NCI-H774 (cell line): ENCODE measurements at places on chromosomes 7 and 10.

DNA sequence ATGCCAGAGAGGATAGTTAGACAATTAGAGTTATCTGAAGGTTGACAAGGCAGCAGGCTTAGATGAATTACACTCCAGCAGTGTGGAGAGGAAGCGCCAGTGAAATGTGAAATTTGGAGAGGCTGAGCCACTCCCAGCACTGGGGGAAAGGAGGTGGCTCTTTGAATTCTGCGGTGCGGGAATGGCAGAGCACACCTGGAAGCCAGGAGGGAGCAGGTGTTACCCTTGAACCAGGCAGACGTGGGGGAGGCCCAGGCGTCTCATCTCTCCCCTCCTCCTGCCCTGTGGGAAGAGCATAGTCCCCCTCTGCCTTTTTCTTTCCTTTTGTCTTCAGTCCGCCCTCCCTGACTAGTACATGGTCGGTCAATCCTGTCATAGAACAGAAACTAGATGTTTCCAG is 203.1 kb downstream of the DPP6 start:
- DNase-seq, result peak; percentile 19

GRCh38 chr7:6250364-6250833 is 22.0 kb downstream of the CYTH3 start:
- no peak for DNase-seq

- DNase-seq, result no peak
Measured at GRCh38 chr10:110419265-110419664, 78.4 kb upstream of the DUSP5 start.

GRCh38 chr10:119867317-119867716 is 5.3 kb downstream of the MCMBP start:
- DNase-seq, result no peak

DNA sequence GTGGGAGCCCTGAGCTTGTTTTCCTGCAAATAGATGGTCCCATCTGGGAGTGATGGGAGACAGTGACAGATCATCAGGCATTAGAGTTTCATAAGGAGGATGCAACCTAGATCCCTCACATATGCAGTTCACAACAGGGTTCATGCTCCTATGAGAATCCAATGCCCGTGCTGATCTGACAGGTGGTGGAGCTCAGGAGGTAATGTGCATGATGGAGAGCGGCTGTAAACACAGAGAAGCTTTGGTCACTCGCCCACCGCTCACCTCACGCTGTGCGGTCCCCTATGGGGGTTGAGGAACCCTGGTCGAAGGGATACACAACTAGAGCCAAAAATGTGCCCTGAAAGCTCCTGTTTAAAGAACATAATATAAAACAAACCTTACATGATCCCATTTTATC is 88.5 kb upstream of the CREB5 start:
- no peak for DNase-seq

DNA sequence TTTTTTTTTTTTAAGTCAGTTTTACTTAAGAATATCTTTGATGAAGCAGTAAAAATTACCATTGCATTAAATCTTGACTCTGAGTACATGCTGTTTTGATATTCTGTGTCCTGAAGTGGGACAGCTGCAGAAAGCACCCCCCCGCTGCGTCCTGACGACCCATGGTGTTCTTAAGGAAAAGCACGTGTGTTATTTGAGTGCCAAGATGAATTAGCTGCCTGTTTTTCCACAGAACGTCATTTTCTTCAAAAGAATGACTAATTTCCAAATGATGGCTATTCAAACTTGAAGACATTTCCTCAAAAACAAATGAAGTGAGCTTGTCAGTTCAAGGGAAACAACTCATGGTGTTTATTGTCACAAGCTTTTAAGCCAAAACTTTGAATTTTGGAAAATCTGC is 45.9 kb downstream of the CREM start:
- no peak for DNase-seq

GRCh38 chr10:114045136-114046086 is 1.7 kb downstream of the ADRB1 start:
- peak; percentile 30 for DNase-seq

DNA sequence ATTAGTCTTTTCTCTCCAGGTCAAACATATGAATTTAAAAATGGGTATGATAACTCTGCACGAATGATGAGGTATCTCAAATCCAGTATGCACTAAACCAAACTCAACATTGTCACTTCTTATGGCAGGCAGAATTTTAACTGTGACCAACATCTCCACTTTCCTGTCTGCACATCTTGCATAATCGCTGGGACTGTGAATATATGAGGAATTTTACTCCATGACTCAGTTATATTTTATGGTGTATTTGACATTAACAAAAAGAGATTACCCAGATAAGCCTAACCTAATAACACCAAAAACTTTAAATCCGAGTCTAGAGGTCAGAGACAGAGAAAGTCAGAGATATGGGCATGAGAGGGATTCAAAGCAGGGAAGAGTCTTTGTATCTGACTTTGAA is 454.5 kb upstream of the SEMA3D start:
- DNase-seq, result no peak

- no peak for DNase-seq
Measured at GRCh38 chr7:100082978-100083377, 1.5 kb upstream of the ZNF3 start.

- no peak for DNase-seq
Measured at GRCh38 chr10:30915146-30915545, 116.5 kb downstream of the ZNF438 start.

DNA sequence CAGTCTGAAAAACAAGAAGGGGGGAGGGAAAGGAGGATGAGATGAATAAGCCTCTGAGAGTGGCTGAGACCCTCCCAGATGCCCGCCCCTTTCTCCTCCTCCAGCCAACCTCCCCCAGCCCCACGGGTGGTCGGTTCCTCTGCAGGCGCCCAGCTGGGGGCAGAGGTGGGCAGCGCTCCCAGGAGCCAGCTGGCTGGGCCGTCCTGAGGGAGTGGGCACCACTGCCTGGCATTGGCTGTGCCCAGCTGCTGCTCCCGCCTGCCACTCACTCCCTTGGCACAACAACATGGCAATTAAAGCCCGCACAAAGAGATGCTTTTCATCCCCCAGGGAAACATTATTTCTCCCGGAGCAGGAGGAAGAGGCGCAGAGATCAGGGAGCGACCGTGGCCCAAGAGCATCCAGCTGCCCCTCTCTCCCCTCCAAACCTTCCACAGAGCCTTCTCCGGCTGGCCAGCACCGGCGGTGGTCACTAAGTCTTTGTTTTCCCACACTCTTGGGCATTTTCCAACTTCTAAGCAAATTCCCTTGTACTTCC is 107.2 kb downstream of the SPDYE5 start:
- DNase-seq, result no peak

DNA sequence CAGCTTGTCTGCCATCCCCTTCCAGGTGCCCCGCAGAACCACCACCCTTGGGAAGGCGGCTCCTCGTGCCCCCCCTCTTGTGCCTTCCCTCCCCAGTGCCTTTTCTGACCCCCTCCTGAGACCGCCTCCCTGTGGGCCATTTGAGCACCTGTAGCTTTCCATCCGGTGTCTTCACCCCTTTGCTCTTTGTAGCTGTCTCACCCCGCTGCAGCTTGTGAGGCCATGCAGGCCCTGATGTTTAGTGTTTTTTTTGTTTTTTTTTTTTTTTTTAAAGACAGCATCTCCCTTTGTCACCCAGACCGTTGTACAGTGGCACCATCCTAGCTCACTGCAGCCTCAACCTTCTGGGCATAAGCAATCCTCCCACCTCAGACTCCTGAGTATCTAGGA is 52.5 kb downstream of the CUX1 start:
- no peak for DNase-seq

DNA sequence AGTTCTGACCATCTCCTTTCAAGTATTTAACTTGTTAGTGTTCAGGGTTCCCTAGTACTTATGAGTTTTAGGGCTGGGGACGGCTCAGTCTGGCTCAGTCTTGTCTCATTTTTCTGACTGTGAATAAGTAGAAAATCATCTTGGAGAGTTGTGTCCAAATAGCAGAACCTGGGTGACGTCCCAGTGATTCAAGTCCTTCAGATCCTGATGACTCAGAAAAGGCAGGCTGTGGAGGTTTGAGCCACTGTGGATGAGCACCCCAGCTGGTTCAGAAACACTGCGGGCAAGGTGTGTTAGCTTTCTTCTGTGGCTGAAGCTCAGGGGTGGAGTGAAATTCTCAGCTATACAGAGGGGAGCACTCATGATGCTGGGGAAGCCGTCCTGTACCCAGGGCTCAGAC is 154.4 kb upstream of the NPY start:
- DNase-seq, result no peak

GRCh38 chr10:126380352-126381076 is 7.8 kb downstream of the ADAM12 start:
- DNase-seq, result no peak

DNA sequence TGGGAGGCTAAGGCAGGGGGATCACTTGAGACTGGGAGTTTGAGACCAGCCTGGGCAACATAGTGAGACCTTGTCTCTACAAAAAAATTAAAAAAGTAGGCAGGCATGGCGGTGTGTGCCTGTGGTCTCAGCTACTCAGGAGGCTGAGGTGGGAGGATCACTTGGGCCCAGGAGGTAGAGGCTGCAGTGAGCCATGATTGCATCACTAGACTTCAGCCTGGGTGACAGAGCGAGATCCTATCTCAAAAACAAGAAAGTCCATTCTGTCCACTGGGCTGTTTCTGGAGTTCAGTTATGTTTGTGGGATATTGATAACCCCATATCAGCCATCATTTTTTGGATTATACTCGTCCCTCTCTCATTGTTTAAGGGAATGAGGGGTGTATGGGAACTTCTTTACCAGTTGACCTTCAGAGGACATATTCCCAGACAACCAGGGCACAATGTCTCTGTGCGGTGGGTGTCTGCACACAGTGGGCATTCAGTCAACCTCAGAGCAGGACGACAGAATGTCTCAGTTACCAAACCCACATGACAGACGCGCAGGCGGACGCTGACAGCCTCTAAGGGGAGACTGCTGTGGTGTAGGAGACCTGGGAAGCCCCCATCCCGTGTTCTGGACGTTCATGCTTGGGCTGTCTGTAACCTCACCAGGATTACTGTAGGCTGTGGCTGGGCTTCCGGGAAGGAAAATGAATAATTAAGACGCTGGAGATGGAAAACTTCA is 69.4 kb downstream of the CARD11 start:
- no peak for DNase-seq

DNA sequence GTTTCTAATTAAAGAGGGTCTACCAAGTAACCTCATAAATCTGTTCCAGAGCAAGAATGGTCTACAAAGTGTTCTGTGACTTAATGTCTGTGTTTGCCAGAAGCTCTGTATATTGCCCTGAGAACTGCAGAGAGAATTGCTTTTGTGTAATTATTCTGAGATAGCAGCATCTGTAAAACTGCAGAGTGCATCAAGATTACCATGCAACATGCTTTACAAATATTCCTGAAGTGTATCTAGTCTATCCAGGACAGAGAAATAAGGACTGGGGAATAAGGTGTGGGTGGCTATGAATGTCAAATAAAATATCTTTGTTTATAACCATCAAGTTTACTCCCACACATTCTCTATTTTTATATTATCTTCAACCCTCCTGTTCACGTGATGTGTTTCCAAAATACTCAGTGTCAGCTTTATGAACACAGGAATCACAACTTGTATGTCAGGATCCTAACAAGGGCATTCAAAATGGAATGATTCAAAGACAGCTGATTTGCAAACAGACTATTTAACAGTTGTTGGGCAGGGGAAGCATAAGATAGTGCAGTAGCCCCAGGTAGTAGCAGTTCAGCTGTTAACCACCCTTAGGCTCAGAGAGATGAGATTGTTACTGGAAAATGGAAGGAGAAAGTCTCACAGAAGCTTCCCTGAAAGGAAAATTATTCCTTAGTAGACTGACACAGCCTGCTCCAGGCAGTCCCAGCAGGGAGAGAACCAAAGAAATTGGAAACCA is 15.3 kb upstream of the LIPA start:
- no peak for DNase-seq

DNA sequence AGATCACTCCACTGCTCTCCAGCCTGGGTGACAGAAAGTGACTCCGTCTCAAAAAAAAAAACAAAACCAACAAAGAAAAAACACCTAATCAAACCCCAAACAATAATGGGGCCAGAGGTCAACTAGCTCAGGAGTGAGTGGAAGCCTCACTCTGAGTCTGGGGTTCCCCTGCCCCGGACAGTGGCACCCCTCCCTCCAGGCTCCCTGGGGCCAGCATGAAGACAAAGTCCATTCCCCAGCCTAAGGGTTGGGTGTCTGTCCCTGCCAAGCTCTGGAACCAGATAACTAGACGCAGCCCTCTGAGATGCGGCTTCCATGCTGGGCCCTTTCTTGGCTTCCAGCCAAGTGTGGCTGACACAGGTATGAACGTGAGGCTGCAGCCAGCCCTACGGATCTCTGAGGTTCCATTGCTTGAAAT is 1.7 kb upstream of the FUOM start:
- DNase-seq, result no peak

GRCh38 chr7:31853380-31853779 is 166.4 kb downstream of the PPP1R17 start:
- DNase-seq, result no peak

- DNase-seq, result no peak
Measured at GRCh38 chr7:74429153-74429747, 24.5 kb upstream of the GTF2IRD1 start.

DNA sequence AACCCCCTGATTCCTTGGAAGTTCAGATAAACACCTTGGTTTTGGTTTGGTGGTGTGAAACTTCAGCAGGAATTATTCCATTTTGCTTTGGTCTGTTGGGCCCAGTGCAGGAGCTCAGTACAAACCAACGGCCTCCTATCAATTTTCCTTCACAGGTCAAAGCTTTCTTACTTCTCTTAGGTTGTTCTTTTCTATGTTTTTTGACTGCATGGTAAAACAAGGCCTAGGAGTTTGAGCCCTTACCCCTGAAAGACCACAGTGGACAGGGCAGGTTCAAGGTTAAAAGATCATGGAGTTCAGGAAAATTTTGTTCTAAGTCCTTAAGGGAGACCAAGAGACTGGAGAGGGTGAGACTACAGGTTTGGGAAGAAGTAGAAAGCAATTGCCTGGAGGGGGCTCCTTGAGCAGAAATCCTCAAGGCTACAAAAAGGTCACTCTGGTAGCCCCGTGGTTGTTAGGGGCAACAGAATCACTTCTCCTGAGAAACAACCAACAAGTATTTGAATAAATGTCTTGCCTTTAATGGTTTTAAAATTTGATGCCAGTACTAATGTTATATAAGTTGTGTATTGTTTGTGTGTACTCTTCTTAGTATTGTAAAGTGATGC is 40.9 kb upstream of the FHIP2A start:
- no peak for DNase-seq

DNA sequence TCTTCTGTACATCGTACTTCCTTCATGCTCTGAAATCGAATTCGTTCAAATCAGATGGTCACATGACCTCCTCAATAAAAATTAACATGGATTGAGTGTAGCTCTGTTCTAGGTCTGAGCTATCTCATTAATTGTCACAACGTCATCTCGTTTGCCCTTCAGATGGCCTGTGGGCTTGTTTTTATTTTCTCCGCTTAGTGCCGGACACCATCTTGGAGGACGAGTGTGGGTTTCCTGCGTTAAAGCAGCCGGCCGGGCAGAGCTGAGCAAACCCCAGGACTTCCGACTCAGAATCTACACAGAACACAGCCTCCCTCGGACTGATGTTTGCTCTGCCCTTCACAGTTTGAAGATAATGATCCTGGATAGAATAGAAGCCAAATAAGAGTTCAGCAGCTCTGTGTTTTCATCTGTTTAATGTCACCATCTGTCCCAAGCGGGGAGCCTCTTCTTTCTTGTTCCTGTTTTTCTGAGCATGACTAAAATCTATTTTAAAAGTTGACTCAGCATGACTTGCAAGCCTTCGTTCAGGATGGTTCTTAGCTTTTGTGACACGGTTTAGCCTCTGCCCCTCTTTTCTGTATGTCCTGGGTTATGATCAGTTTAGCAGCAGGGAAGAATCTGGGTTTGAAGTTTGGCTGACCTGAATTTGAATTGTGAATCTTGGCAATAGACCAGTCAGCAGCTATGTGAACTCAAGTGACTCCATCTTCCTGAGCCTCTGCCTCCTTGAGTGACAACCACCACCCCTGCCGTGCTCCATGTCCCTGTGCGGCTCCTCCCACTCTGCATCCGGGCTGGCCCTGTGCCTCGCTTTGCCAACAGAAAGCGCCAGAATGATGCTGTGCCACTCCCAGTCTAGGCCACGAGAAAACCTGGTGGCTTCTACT is 30.6 kb upstream of the GALNTL5 start:
- DNase-seq, result peak; percentile 44
